ENCODE measurements at places on chromosomes 16 and 17.

- DNase-seq, result peak; percentile 42
These were observed 43.2 kb downstream of the GOSR1 start for GRCh38 chr17:30520436-30520835.

- no peak for DNase-seq
These were observed 5.0 kb downstream of the PIK3R5 start for GRCh38 chr17:8960325-8961140.

DNA sequence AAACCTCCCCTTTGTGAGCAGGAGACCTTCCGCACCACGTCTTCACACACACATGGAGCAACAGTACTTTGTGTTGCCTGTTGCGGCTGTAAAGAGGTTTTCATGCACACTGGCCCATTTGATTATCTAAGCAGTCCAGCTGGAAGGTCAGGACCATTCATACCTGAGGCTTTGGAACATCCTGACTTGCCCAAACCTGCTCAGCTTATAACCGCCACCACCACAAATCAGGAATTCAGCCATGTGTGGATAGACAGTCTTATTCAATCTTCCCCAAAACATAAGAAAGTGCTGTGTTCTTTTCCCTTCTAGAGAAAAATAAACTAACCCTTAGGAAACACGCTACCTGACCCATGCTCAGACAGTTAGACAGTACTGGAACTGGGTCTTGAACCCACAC, 81.6 kb upstream of the XYLT1 start:
- DNase-seq, result no peak

DNA sequence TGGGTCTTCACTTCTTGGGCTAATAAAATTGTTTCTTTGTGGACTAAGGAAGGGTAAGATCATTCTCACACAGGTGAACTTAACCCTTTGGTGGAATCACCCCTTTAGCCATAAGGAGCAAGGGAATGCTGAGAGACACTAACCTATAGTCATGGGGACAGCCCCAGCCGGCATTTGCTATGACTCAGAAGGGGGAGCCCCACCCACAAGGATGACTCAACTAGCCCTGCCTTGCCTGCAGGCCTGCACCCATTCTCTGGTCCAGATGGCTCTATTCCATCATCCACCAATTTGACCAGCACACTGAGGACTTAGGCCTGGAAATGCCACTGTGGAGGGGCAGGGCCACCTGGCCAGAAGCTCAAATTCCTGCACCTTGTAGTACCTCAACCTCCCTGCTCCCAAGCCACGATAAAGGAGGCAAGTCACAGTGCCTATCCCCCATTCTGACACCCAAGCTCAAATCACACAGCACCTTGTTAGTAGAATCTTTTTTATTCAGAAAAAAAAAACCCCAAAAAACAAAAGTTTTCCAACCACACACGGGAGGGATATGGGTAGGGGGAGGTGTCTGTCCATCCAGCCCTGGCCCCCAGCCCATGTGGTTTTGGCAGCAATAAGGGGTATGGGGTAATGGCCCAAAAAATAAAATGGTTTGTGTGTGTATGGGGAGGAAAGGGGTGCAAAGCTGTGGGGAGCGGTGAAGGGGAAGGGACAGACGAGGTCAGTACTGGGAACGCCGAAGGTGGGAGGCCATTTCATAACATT, 3.0 kb downstream of the PFN1 start:
- peak; percentile 90 for DNase-seq
